ENCODE measurements at places on chromosomes 5 and 9. TPM values are rescaled to one million over a fixed set of nuclear protein-coding genes. Genes with fewer than 3 reads are reported as not detected.

Gene CENPK
- total RNA-seq: 71.0 TPM

Gene SAXO1
- 0.38 TPM for total RNA-seq

Gene PTGS1
- total RNA-seq: 0.60 TPM

Gene MYOT
- not detected for total RNA-seq

Gene NMUR2
- not detected for total RNA-seq

Gene PCDHGA10
- total RNA-seq: 0.41 TPM

Gene NFX1
- total RNA-seq: 70.5 TPM

Gene OTP
- total RNA-seq: not detected

Gene TEX48
- total RNA-seq: not detected

Gene GPR150
- 1.6 TPM for total RNA-seq

Gene GPRIN1
- 0.11 TPM for total RNA-seq

Gene PCDHB9
- not detected for total RNA-seq

Gene REEP2
- total RNA-seq: 0.75 TPM

Gene KCTD16
- 0.27 TPM for total RNA-seq

Gene SNAPC3
- total RNA-seq: 27.6 TPM

Gene POU4F3
- total RNA-seq: 0.13 TPM

Gene FIBCD1
- not detected for total RNA-seq

Gene GZMA
- 7.3 TPM for total RNA-seq
